ENCODE measurements at places on chromosomes 16 and 17.

DNA sequence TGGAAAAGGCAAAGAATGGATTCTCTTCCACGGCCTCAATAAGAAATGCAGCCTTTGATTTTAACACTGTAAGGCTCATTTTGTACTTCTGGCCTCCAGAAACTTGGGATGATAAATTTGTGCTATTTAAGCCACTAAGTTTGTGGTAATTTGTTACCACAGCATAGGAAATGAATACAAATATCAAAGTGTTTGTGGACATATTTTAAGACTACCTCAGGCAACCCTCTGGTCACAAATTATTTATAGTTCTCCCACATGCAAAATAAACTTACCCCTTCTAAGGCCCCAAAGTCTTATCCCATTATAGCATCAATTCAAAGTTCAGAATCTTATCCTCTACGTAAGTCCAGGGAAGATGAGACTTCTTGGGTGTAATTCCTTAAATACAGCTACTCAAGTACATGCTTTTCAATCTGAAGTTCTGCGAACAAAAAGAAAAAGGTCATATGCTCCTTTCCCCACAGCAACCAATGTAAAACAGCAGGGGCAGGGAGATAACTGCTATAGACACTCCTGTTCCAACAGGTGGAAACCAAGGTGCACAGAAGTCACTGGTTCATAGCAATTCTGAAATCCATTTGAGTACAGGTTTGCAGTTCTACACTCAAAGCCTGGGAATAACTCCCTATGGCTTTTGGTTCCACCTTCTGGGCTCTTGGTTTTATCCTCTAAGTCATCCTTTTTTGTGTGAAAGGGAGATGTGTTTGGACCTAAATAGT is 5.4 kb upstream of the EFCAB13 start:
- no peak for DNase-seq

DNA sequence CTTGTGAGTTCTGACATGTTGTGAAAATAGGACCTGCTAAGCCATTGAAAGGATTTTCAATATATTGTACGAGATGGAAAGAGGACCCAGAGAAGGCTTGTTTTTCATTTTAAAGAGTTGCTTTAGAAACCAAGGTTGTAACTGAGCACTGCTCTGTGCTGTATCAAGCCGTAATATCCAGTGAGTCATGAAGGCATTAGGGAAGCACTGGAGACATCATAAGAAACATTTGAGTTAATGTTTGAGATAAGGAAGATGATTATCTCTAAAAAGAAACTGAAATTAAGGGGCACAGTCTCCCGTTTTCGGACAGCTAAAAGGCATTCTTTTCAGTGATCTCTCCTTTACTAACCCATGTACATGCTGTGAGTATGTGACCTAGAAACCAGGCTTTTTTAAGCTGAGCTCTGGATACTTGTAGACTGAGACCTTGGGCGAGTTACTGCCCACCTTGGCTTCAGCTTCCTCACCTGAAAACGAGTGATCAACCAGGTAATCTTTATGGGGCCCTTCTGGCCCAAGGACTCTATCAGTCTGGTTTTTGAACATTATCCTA is 149.2 kb upstream of the TBX2 start:
- no peak for DNase-seq

DNA sequence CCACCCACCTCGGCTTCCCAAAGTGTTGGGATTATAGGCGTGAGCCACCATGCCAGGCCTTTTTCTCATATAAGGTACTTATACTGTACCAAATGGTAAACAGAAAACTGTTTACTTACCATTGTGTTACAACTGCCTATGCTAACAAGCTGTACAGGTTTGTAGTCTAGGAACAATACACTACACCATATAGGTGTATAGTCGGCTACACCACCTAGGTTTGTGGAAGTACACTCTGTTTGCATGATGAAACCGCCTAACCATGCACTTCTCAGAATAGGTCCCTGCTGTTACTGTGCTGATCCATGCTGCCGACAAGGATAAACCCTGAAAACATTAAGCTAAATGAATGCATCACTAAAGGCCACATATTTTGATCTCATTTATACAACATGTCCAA is 18.9 kb downstream of the DNAJA2 start:
- DNase-seq = no peak

- DNase-seq = no peak
These were observed 254.5 kb upstream of the CACNG5 start for GRCh38 chr17:66580184-66580955.

GRCh38 chr17:19781488-19782458 is 33.7 kb upstream of the ALDH3A1 start:
- no peak for DNase-seq

DNA sequence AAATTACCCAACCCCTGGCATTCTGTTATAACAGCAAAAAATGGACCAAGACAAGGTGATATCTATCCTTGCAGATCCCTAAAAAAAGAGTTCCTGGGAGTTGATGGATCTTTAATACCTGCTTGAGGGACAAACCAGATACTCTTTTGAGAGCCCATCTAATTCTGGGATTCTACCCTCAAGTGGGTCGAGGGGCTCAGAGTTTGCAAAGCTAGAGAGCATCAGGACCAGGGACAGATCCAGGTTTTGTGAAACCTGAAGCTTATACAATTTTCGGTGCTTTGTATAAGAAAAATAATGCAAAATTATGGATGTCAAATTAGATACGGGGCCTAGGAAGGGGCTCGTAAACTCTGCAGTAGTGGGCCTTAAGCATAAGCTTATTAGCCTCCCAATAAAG is 130.5 kb upstream of the CRHR1 start:
- DNase-seq = no peak

All from activated naive CD4-positive, alpha-beta T cell (primary cell).